ENCODE measurements at places on chromosomes 3 and 15. TPM values are rescaled to one million over a fixed set of nuclear protein-coding genes. Genes with fewer than 3 reads are reported as not detected.
A peak's percentile ranks its signal among the peaks of the same experiment; 100 is the strongest.

Gene GUCA1C
- total RNA-seq = not detected

Gene FGF7
- total RNA-seq = 13.3 TPM

GRCh38 chr15:74782259-74783071 lies 585 bp downstream of the CSK start:
- peak; percentile 45 for DNase-seq

GRCh38 chr3:184884359-184885017 lies 72.5 kb downstream of the VPS8 start:
- no peak for DNase-seq

Gene P2RY13
- 0.27 TPM for total RNA-seq

DNA sequence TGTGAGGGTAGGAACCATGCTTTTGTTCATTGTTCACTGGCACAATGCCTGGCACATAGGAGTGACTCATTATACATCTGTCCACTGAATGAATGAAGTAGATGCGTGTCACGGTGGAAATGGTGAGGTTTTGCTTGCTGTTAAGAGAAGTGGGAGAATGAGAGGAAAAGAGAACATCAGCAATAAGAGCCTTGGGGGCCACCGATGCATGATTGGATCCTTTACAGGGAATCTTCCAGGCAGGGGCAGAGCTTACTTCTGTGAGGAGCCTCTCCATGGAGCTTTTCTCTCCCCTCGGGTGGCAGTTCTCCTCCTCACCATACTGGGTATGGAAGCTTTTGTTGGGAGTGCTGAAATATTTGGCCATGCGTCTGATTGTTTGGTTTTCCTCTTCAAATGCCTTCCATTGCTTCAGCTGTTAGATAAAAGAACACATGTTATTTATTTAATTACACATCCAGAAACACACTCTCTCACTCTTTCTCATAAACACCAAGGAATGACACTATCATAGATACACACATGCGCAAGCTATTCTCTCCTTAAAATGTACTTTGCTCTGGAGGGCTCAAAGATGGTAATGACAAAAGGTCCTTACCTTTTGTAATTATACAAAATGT lies 78.9 kb upstream of the GSK3B start:
- peak; percentile 12 for DNase-seq

- DNase-seq = no peak
Observed at GRCh38 chr3:71703797-71704196, 21.4 kb downstream of the EIF4E3 start.

Gene MCF2L2
- total RNA-seq = 0.25 TPM

DNA sequence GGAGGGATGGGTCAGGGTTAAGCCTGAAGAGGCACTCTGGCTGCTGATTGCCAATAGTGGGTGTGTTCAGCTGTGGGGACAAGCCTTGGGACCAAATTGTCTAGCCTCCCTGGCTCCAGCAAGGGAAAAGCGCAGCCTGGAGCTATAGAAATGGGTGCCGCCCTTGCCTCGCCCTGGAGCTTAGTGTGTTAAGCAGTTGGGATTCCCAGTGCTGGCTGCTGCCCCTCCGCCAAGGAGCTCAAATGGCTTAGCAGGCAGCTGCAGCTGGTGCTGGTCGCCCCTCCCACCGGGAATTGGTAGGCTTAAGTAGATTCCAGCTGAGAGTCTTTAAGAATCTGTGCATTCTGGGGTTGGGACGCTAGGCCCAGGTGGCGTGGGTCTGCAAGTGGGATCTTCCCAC lies 662.9 kb upstream of the TBL1XR1 start:
- no peak for DNase-seq

GRCh38 chr3:188695241-188695640 lies 476.5 kb upstream of the TPRG1 start:
- no peak for DNase-seq

Gene BTLA
- total RNA-seq = 0.32 TPM

Gene SLC24A1
- 7.1 TPM for total RNA-seq

Gene SPRED1
- 28.0 TPM for total RNA-seq

Gene GP9
- not detected for total RNA-seq

GRCh38 chr3:62039586-62039985 lies 333.8 kb downstream of the FEZF2 start:
- DNase-seq = no peak

DNA sequence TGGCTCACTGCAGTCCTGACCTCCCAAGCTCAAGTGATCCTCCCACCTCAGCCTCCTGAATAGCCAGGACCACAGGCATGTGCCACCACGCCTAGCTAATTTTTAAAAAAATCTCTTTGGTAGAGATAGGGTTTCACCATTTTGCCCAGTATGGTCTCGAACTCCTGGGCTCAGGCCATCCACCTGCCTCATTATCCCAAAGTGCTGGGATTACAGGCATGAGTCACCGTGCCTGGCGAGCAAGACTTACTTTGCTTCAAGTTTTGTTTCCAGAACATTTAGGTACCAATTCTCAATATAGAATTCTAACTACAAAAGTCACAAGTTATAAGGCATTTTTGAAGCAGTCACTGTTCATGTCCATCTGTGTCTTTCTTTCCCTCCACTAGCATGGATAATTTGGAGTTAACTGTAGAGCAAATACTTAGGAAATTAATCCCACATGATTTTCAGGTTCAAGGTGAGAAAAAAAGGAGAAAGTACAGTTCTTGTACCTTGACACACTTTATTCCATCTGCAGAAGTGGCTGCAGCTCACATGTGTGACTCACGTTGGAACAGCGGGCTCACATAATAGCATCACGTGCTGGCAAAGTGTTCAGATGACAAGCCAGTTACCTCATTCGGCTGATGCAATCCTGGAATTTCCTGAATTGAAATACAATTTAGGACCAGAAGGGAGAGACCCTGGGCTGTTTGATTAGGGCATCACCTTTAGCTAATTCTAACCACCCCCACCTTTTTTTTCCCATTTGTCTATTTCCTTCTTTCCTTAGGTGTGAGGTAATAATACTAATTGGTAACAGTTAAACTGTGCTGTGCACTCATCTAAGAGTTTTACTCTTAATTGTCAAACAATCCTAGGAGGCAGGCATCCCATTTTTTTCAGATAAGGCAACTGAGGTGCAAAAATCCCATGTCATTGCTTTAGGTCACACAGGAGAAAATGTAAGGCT lies 46.9 kb upstream of the NEDD4 start:
- DNase-seq = peak; percentile 49

- no peak for DNase-seq
Observed at GRCh38 chr3:14423963-14424362, 21.6 kb downstream of the SLC6A6 start.

DNA sequence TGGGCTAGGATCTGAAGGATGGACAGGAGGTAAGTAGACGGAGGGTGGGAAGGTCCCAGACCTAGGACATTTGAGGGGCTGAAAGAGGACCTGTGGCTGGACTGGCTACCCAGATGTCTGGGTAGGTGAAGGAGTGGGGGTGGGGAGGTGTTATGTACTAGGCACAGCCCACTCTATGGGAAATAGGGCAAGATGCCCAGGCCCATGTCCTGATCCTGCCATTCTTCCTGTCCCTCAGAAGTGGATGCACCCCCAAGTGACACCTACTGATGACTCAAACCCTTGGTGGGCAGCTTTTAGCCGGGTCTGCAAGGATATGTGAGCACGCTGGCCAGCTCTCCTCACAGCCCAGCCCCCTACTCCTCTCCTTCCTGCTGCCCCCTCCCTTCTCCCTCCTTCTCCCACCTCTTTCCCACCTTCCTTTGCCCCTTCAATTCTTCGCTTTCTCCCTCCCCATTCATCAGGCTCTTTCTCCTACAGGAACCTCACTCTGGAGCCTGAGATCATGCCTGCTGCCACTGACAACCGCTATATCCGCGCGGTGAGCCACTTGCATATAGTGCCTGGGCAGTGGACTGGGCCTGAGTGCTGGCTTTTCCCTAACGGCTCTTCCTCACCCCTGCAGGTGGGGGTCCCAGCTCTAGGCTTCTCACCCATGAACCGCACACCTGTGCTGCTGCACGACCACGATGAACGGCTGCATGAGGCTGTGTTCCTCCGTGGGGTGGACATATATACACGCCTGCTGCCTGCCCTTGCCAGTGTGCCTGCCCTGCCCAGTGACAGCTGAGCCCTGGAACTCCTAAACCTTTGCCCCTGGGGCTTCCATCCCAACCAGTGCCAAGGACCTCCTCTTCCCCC lies 5.2 kb downstream of the ACY1 start:
- no peak for DNase-seq

DNA sequence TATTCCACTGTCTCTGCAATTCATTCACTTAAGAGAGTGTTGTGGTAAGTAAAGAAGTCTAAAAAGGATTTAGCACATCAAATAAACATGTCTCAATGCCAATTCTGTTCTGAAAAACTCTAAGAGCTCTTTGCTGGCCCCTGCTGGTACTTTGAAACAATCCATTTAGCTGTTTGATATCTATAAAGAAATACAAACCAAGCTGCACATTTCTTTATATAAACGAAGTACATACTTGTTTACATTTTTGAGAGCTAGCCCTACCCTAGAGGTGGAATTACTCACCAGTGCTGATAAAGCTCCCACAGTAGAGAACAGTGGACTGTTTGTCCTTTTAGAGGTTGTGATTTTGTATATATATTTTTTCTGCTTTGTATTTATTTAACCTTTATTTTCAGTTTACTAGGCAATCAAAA lies 75.5 kb downstream of the NEDD4 start:
- peak; percentile 41 for DNase-seq

Gene GMNC
- not detected for total RNA-seq

DNA sequence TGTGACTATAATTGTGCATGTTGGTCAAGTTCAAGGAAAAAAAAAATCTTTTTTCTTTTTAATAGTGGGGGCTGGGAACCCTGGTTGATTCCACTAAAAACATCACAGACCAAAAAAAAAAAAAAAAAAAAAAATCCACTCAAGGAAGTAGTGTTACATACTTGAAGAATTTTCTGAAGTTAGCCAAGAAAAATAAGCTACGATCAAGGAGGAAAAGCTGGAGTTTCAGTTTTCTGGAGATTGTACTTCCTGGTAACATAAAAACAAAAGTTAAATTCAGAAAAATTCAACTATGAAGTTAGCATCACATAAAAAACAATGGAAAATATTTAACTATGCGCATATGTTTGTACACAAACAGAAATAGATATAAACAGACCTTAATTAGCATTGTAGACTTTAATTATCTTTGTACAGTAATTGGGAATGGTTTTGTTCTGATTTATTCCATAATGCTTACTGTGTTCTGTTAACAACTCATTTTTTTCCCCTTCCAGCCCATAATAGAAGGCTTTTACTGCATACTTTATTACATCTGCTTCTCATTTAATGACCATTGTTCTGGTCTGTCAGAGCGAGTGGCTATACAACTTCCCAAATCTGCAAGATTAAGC lies 194.3 kb downstream of the RORA start:
- no peak for DNase-seq

DNA sequence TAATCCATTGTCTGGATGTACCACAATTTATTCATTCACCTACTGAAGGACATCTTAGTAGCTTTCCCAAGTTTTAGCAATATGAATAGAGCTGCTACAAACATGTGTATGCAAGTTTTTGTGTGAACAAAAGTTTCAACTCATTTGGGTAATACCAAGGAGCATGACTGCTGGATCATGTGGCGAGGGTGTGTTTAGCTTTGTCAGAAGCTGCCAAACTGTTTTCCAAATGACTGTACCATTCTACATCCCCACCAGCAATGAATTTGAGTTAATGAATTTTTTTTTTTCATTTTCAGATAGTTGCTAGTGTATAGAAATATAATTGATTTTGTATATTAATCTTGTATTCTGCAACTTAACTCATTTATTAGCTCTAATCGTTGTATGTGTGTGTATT lies 20.0 kb upstream of the ELP6 start:
- no peak for DNase-seq

DNA sequence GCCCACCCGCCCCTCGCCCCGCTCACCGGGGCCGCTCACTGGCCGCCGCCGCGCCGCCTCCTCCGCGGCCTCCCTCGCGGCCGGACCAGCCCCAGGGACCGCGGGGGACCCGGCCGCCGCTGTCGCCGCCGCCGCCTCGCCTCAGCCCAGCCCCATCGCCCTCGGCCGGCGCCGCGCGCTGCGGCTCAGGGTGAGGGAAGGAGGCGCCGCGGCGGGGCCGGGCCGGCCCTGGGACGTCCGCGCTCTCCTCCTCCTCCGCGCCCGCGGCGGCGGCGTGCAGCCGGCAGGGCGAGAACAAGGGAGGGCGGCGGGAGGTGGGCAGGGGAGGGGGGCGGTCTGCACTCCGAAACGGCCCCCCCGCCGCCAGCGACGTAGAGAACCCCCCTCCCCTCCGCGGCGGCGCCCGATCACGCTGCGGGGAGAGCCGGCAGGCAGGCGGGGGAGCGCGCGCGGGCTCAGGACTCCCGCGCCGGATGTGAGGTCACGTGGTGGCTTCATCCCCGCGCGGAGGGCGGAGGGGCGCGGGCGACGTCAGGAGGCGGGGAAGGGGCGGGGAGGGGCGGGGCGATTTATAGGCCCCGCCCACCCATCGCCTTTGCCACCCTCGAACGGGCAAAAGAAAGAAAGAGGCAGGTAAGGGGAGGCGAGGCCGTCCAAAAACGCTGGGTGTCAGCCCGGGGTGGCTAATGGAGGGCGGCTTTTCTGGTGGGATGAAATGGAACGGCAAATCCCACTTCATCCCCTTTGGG lies at the start of gene ATP13A3:
Gene ATP13A3 (minus strand): TSS at position 463 of the 749 bp plus-strand sequence. CDS start 24,812 bp downstream, outside the sequence.
- peak; percentile 88 for DNase-seq

DNA sequence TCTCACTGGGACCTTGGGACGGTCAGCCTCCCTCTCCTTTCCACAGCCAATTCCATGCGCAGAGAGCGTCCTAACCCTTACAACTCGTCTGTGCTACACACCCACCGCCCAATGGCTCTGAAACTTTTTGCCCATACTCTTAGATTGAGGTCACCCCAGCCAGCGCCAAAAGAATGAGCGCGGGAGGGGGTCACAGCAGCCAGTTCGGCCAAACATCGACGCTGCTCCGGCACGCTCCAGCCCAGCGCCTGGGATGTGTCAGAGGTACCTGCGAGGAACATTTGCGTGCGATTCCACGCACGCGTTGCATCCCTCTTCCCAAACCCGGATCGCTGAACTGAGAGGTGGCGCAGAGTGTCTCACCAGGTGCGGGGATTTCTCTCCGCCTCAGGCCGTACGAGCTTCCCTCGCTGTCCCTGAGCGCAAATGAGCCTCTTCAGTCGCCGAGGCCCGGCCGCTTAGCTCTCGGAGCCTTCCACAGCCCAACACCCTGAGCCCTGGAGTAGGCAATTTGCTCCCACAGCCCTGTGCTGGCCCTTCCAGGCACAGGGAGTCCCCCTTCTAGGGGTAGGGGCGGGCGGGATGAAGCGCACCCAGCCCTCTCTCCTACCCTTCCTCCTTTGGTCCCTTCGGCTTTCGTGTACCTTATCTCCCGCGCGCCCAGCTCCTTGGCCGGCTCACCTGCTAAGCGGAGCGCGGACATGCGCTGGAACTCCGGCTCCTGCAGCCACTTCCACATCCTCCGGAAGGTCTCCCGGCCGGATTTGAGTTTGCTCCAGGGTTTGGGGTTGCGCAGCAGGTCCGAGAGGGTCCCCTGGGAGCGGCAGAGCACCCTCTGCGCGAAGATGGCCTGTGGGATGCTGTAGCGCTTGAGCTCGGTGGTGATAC lies 1.8 kb downstream of the ONECUT1 start:
- no peak for DNase-seq

DNA sequence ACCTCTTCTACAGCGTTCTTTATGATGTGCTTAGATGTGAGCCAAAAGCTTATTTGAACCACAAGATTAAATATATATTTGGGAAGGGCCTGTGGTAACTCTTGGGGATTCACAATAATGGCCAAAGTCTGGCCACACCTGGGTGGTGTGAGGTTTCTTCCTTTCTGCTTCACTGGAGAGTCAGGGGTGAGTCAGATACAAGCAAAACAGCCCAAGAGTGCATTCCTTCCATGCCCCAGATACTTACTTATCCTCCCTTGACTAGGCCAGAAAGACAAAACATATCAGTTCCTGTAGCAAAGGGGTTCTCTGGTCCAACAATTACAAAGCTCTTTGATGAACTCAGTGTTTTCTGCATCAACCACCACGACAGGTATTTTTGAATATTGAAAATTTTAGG lies 941 bp downstream of the ZBED2 start:
- DNase-seq = no peak

Gene HES1
- 102 TPM for total RNA-seq

GRCh38 chr15:75455982-75456531 lies 4.6 kb upstream of the SIN3A start:
- DNase-seq = peak; percentile 73

All from colonic mucosa (tissue), 4 donors.